SK-N-MC (cell line): ENCODE measurements at places on chromosomes 6 and 20.

DNA sequence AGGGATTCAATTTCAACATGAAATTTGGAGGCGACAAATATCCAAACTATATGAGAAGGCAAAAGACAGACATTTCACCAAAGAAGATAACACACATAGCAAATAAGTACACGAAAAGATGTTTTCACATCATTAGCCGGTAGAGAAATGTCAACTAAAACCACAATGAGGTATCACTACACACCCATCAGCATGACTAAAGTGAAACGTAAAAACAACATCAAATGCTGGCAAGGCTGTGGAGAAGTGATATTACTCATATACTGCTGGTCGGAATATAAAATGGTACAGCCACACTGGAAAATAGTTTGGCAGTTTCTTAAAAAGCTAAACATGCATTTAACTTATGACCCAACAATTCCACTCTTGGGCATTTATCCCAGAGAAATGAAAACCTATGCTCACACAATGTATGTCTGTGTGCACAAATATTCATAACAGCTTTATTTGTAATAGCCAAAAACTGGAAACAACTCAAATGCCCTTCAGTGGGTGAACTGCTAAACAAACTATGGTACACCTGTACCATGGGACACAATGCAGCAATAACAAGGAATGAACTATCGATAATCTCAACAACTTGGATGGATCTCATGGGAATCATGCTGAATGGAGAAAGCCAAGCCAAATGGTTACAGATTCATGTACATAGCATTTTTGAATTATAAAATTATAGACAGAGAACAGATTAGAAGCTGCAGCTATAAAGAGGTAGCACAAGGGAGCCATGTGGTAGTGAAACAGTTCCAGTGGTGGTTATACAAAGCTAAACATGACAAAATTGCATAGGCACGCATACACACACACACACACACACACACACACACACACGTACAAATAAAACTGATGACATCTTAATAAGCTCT lies 8.6 kb downstream of the ADAT2 start:
- DNase-seq, result no peak

- peak; percentile 64 for DNase-seq
Observed at GRCh38 chr6:78909391-78909790, 42.0 kb downstream of the IRAK1BP1 start.

GRCh38 chr20:60851826-60852704 lies 400.0 kb upstream of the CDH4 start:
- no peak for DNase-seq

DNA sequence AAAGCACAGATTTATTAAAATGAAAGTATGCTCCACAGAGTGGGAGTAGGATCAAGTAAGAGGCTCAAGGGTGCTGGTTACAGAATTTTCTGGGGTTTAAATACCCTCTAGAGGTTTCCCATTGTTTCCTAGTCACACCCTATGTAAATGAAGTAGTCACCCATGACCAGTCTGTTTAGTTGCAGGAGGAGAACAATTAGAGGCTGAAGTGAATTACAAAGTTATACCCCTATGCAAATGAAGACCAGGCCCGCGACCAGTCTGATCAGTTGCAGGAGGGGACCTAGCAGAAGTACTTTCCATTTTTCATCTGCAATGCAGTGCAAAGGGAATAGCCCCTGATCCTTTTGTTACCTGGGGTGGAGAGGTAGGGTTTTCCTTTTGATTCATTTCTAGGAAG lies 11.8 kb upstream of the FILIP1 start:
- DNase-seq, result no peak

- no peak for DNase-seq
Observed at GRCh38 chr6:5667737-5668136, 339.0 kb downstream of the NRN1 start.

GRCh38 chr6:152716322-152716721 lies 18.6 kb downstream of the MYCT1 start:
- DNase-seq, result no peak

DNA sequence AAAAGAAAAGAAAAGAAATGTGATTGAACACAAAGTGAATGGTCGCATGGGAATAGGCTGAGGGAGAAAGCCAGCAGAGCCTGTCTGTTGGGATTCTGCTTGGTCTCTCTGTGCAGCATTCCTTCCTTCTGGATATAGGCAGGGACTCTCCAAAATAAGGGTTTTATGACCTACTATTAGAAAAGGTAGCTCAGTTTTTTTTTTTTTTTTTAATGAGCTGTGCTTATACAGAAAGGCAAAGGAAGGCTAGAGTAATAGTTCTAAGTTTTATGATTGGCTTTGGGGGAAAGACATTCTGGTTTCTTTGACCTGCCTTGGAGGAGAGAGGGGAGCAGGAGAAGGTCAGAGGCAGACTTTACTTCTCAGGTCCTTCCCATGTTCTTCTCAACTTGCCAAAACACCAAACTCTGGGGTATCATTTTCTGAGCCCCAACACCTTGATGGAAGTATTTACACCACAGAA lies 18.8 kb upstream of the IER3 start:
- no peak for DNase-seq
